ENCODE measurements at places on chromosomes 3 and 15.

- peak; percentile 92 for DNase-seq
These were observed 472.3 kb upstream of the CBLB start for GRCh38 chr3:106341087-106341486.

- DNase-seq = no peak
These were observed 52.5 kb upstream of the FOXP1 start for GRCh38 chr3:71636001-71636400.

DNA sequence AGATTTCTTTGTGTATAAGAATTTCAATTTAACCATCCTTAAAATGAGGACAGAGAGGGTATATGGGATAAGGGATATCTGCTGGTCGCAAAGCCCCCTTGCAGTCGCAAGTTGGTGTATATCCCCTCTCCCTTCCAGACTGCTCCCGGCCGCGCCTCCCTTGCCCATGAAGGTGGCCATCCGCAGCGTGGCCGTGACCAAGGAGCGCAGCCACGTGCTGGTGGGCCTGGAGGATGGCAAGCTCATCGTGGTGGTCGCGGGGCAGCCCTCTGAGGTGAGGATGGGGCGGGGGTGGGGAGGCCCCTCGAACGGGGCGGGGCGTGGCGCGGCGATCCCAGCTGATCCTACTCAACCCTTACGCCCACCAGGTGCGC lies 29.4 kb downstream of the NBEAL2 start:
- no peak for DNase-seq

DNA sequence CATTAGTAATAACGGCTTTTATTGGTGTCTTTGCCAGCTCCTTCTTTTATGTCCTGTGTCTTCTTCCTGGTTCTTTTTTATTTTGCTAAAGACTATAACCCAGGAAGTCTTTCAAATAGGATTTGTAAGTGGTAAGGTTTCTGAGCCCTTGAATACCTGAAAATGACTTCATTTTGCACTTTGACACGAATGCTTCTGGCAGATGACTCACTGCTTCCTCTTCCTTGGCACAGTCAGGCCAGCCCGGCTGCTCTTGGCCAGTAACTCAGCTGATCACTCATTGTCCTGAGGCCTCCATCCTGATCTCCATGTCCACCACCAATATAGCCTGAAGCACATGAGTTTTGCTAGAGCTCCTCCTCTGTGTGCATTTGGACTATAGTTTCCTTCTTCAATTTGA lies 48.7 kb upstream of the NR2E3 start:
- no peak for DNase-seq

GRCh38 chr3:100209948-100210771 lies 50.6 kb upstream of the TBC1D23 start:
- no peak for DNase-seq

GRCh38 chr3:115384381-115384780 lies 237.3 kb upstream of the ZBTB20 start:
- no peak for DNase-seq

GRCh38 chr3:146277953-146278631 lies 27.2 kb upstream of the PLSCR4 start:
- DNase-seq = peak; percentile 27

- DNase-seq = no peak
These were observed 354.6 kb upstream of the ROPN1 start for GRCh38 chr3:124346487-124346886.

- DNase-seq = peak; percentile 61
These were observed 31.8 kb upstream of the MYZAP start for GRCh38 chr15:57559875-57560274.

DNA sequence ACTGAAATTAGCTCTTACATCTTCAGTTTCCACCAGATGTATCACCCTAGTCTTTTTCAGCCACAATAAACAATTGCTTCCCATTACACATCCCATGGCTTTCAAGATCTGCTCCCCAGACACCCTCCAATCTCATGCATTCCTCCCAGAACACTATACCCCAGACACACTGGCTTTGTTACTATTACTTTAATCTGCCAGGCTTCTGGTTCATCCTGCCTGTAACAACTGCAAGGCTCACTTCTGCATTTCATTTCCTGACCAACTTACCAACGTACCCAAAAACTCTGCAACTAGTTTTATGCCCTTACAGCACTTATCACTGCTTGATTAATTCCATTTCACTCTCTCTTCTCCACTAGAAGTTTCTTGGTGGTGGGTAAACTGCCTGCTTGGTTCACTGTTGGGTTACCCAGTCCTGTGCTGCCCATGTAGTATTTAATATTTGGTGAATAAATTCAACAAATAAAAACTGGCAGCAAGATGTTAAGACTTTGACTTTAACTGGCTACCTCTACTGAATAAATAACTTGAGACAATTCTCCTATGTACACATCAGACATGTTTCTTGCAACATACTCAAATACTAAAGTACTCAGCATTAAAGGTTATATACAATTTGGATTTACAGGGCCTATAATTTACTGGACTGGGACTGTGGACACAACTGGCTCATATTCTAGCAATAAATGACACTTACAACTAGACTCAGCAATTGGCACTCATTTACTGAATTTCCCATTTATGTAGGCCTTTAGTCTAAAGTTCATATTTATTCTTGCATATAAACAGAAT lies 2.7 kb downstream of the RPL22L1 start:
- no peak for DNase-seq

DNA sequence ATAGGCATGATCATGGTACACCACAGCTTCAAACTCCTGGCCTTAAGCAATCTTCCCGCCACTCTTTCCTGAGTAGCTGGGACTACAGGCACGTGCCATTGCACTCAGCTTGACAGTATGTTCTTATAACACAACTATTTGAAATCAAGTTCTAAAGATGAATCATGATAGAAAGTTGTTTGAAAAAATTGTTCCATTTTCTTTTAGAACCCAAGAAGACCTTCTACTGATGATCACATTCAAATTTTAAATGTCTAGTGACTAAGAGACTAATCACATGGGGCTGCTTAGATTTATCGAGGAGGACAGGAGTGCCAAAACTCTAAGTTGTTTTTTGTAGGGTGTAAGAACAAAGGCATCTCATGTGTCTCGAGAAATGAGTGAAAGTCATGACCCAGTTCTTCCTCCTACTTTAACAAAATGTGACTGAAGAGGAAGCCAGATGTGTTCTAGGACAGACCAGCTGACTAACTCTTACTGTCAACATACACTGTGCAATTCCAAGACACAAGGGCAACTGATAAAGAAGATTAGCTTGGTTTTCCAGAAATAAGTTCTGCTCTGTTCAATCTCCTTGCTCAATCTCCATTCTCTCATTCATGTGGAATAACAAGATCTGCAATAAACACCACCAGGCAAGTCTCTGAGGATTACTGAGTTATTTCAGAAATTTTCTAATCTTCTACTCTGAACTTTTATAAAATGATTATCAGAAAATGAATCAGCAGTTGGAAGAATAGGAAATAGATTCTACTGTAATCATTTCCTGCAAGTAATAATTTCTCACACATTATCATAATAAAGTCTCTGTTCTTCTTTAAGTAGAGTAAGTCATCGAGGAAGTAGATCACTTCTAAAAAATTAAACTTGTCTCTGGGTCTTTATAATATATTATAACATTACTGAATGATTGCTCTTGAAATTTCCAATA lies 122.6 kb upstream of the CCNL1 start:
- peak; percentile 39 for DNase-seq

DNA sequence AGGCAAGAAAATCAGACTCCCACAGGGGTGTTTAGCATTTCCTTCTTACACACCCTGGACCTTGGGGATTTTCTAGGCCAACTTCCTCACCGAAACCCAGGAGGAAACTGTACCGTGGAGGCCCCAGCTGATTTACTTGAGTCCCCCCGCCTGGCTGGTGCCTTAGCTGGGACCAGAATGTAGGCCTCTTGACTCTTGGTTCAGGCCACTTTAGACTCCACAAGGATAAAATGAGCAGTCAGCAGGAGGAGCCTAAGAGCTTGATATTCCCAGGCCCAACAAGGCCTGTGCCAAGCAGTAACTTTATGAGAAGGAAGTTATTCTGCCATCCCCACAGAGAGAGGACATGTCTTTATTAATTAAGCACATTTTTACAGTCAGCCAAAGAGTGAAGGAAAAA lies 4.6 kb upstream of the APBA2 start:
- DNase-seq = no peak

DNA sequence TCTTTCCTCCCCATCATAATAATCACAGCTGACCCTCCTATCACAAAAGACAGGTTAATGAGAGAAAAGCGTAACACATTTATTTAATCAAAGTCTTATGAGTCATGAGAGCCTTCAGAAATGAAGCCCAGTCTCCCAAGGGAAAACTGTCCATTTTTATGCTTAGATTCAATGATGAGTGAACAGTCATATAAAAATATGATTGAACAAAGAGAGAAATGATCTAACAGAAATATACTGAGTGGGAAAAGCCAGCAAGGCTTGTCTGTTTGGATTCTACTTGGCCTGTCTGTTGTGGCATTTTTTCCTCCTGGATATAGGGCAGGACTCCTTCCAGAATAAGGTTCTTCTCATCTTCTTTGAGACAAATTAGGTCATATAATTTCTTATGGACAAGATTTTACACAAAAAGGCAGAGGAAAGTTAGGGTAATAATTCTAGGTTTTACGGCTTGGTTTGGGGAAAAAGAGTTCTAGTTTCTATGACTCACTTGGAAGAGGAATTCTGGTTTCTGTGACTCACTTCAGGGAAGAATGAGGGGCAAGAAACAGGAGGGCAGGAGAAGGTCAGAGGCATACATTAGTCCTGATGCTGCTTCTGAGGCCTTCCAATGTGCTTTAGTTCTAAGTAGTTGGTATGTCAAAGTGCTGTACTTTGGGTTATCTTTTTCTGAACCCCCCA lies 534.2 kb downstream of the ZIC1 start:
- DNase-seq = peak; percentile 72

DNA sequence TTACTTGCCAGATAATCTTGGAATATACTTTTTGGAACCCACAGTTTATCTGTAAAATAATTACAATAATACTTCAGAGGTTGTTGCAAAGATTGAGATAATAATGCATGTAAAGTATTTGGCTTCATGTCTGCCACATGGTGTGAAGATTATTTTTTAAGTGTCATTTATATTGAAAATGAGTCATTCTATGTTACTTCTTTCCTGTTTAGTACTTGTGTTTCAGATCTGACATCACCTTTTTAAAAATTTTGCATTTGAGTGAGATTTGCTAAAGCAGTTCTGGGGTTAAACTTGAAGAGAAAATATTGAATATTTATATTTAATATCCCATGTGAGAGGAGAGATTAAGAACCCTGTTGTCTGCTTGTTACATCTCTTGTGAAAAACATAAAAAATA lies 31.2 kb downstream of the IQGAP1 start:
- no peak for DNase-seq

DNA sequence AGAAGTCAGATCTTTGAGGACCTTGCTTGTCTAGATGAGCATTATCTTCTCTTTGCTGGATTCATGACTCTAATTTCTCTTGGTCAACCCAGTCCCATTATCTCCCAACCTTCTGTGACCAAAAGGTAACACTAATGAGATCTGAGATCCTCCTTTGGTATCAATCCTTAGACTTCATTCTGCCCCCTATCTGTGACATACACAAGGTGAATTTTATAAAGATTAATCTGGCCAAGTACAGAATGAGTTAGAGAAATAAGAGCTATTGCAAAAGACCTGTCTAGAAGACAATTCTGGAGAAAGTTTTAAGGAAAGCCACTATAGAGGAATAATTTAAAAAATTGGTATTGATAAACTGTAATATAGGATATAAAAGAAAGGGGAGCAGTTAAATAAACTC lies 113.8 kb upstream of the KCNMB2 start:
- DNase-seq = no peak

- no peak for DNase-seq
These were observed 26.6 kb downstream of the CA12 start for GRCh38 chr15:63354821-63355650.

GRCh38 chr3:31541089-31541488 lies 8.4 kb downstream of the STT3B start:
- no peak for DNase-seq

GRCh38 chr3:69130689-69131088 lies 8.3 kb upstream of the LMOD3 start:
- peak; percentile 36 for DNase-seq

DNA sequence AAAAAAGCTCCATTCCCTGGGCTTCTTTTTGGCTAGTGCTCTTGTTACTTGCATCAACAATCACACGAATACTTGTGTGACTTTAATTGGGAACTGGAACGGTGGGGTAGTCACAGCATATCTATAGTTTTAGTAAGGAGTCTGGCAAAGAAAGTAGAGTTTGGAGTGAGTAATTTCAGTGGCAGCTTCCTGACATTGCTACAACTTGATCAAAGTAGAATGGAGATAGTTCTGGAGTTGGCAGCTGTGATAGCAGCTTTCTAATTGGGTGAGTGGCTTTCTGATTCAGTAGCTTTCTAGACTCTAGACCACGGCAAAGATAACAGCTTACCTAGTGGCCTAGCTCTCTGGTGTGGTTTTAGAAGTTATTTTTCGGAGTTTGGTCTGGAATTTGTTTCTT lies 475.0 kb downstream of the TUSC7 start:
- peak; percentile 1 for DNase-seq

- no peak for DNase-seq
These were observed 46.8 kb downstream of the CHDH start for GRCh38 chr3:53799338-53799865.

- no peak for DNase-seq
These were observed 248.7 kb upstream of the IL12A start for GRCh38 chr3:159739969-159740368.

DNA sequence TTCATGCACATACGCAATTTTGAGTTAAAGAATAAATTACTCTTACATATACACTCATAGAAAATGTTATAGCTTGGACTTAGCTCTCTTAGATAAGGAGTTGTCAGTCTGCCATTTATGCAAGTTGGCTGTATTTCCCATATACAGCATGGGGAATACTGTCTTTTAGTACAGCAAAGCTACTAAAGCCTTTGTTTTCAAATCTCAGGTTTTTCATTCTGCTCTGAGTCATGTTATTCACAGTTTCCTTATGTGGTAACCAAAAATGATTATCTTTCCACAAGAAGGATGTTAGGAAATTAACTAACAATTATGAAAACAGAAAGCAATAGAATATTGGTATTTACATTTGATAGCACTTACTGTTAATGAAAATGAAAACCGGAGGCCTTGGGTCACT lies 4.3 kb upstream of the TIPARP start:
- DNase-seq = no peak

GRCh38 chr15:101179341-101180153 lies 72.3 kb downstream of the CHSY1 start:
- DNase-seq = peak; percentile 41

DNA sequence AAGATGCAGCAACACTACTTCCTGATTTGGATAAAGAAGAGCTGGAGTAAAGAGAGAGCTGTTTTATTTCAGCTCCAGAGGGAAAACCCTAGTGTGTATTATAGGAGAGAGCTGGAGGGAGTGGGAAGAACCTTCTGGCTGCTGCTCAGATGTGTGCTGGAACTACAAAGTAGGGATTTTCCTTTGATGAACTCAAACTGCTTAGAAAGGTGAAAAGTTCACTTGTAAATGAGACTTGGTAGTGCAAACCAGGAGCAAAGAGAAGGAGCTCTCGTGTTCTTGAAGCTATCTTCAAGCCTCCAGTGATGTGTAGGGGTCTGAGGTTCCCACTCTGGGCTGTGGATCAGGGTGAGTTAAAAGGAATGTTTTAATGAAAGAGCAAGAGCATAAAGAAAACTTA lies 110.4 kb downstream of the EDEM1 start:
- no peak for DNase-seq

GRCh38 chr3:124149771-124150170 lies 157.8 kb upstream of the ROPN1 start:
- no peak for DNase-seq
